ENCODE measurements at places on chromosomes 12 and 14. TPM values are rescaled to one million over a fixed set of nuclear protein-coding genes. Genes with fewer than 3 reads are reported as not detected.

KRT85 gene
- polyA plus RNA-seq = not detected

HOTAIR gene
- polyA plus RNA-seq = not detected

KRT6C gene
- polyA plus RNA-seq = not detected

DYRK4 gene
- polyA plus RNA-seq = 17.5 TPM

GPR137C gene
- polyA plus RNA-seq = 4.2 TPM

NUAK1 gene
- polyA plus RNA-seq = 10.5 TPM

TSPAN8 gene
- 0.91 TPM for polyA plus RNA-seq

CLEC4E gene
- not detected for polyA plus RNA-seq

Measured in muscle of arm (tissue), 14 donors.